ENCODE measurements at places on chromosomes 11 and 22.

- no peak for DNase-seq
Observed at GRCh38 chr22:44628835-44629234, 73.2 kb upstream of the PRR5 start.

GRCh38 chr11:94835594-94835927, 67.4 kb downstream of the AMOTL1 start:
- no peak for DNase-seq

DNA sequence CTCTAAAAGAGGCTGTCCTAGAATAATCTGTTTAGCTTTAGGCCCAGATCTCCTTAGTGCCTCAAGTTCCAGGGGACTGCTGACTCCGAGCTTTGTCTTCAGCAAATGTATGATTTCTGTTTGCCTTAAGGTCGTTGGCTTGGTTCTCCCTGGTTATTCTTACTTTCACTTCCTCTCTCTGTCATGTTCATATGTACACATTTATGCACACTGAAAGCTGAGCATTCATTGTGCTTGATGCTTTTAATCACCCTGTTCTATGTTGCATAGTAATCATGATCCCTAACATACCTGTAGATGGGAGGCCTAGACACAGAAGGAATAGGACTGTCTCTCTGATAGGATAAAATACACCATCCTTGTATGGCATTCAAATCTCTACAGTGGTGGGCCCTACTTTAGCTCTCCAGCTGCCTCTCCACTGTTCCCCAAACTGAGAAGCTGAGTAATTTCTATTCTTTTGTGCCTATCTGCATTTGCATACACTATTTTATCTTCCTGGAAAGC, 7.2 kb downstream of the PPFIBP2 start:
- no peak for DNase-seq

DNA sequence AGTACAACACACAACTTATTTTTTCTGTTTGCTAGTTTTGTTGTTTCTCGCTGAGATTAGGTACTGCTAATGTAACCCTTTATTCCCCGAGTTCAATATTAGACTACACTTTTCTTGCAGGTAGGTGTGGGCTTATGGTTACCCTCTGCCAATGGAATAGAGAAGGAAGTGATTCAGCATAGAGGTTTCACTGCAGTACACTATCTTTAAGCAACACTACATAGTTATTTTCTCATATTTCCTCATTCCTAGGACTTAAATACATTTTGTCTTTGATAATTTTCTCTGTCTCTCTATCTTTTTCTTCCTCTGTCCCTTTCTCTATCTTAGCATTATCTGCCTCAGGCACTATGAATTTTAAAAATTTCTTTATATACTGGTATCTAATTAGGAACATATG, 791.0 kb downstream of the FAM181B start:
- DNase-seq: no peak

- DNase-seq: no peak
Observed at GRCh38 chr11:68135161-68135560, 14.0 kb upstream of the CHKA start.

DNA sequence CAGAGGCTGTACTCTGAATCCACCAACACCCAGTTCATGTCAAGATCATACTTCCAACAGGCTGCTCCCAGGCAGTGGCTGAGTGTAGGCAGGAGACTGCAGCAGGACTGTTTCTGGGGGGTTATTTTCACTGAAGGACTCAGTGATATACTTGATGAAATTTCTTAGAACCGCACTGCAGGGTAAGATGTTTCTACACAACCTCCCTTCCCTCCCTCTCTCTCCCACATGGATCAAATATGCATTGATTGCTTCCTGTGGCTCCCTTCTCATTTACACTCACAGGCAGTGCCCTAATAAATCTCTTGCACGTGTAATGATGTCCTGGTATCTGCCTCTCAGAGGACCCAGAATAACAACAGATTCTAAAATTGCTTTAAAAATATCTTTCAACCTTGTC, 251.3 kb upstream of the CCDC179 start:
- no peak for DNase-seq

GRCh38 chr11:102184269-102184987, 74.2 kb downstream of the YAP1 start:
- no peak for DNase-seq

DNA sequence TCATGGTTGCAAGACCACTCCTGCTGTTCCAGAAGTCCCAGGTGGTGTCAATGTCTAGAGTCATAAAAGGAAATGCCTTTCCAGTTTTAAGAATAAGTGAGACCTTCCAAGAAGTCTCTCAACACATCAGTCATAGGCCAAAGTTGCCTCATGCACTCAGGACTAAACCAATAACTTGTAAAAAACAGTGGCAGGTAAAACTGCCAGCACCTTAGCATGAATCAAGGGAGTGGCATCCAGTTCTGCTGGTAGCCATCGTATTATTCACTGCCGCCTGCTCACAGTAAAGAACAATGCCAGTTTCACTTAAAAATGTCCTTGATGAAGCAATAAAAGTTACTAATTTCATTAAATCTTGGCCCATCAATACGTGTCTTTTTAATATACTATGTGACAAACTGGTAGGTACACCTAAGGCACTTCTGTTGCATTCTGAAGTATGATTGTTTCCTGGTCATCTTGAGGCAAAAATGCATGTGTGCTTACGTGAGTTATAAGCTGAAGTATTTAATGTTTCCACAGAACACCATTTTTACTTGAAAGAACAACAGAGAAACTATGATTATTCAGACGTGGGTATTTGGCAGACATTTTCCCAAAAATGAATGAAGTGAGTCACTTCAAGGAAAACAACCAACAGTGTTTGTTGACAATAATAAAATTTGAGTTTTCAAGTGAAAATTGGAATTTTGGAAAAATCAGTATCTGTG, 125.2 kb upstream of the SNX19 start:
- no peak for DNase-seq

All from stimulated activated CD4-positive, alpha-beta T cell treated with anti-CD3 and anti-CD28 coated beads, Interleukin-4, amount 100 ng/mL, for 4 hours (primary cell).